ENCODE measurements at places on chromosomes 12 and 14.
A peak's percentile ranks its signal among the peaks of the same experiment; 100 is the strongest.

GRCh38 chr12:29148596-29148910 lies 525 bp upstream of the FAR2 start:
- no peak for DNase-seq

DNA sequence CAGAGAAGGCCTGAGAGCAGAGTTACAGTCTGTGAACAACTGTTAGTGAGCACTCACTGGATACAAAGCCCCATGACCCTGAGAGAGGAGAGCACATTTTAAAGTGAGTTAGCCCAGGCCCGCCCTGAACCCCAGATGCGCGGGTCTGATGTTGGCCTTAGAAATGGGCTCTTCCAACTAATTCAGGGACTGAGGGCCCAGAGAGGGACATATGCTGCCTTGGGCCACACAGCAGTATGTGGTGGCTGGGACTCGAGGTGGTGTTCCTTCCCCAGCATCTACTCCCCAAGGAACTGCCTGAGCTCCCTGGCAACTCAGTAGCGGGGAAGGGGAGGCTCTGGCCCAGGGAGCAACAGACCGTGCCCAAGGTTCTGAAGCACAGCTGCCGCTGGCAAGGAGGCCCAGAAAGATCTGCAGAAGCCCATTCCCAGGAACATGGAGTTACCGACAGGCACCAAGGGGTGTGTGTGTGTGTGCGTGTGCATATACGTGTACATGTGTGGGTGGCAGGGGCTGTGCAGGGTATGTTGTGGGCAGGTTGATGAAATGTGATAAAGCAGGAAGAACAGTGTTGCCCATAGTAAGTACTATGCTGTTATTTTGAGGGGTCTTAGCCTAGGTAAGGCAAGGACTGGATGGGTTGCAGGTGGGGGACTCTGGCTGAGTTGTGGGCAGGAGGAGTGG lies 40.5 kb downstream of the KRT80 start:
- no peak for DNase-seq

- no peak for DNase-seq
Observed at GRCh38 chr14:67653651-67654280, 20.7 kb downstream of the VTI1B start.

DNA sequence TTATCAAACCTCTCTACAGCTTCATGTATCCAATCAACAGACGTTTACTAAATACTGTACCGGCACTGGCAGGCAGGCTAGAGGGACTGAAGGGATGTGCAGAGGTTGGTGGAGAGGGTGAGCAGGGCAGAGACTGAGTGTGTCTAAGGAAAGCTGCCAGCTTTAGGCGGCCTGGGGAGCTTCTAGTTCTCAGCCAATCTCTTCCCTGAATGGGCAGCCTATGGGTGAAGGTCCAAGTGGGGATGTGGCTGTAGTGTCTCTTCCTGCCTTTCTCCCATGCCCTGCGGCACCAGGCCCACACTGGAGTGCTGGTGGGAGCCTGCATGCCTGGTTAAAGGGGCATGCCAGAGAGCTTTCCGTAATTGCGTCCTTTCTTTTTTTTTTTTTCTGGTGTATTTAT lies 239.8 kb downstream of the CACNA1C start:
- DNase-seq = no peak

DNA sequence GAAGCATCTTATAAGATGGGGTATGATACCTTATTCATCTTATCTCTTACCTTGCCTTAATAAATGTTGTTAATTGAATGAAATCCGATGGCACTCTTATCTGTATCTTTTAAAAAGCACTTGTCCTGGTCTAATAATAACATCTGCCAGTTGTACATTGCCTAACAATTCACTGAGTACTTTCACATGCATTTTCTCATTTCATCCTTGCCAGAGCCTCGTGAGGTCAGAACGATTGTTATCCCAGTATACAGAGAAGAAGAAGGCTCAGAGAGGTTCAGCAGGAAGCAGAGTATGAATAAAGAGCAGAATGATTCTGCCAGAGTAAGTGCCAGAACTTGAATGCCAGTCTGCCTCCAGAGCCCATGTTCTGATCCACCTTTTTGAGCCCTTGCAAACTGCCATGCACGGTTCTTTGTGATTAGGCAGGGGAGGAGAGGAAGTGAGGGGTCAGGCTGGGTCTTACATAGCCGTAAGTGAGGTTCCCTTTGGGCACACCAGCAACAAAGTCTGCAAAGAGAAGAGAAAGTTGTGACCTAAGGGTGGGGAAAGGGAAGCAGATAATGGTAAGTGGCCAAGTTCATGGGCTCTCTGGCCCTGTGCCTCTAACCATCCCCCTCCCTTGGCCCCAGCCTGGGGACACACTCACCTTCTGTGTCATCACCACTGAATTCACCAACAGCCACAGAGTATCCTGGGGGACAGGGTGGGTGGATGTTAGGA lies 11.7 kb downstream of the ITGA5 start:
- DNase-seq = no peak

GRCh38 chr12:76915361-76916169 lies 36.7 kb upstream of the CSRP2 start:
- no peak for DNase-seq

DNA sequence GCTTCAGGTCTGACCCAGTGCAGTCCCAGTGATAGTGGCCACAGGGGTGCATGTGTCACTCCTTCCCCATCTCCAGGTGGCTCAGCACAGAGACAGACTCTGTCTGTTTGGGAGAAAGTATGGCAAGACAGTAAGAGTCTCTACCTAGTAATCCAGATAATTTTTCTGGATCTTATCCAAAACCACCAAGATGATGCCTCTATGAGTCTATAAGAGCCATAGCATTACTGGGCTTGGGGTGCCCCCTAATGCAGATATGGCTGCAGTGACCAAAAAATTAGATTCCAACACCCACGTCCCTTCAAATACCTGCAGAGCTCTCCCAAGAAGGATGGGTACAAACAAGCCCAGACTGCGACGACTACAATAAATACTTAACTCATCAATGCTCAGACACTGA lies 123.8 kb downstream of the GRIP1 start:
- DNase-seq = no peak

DNA sequence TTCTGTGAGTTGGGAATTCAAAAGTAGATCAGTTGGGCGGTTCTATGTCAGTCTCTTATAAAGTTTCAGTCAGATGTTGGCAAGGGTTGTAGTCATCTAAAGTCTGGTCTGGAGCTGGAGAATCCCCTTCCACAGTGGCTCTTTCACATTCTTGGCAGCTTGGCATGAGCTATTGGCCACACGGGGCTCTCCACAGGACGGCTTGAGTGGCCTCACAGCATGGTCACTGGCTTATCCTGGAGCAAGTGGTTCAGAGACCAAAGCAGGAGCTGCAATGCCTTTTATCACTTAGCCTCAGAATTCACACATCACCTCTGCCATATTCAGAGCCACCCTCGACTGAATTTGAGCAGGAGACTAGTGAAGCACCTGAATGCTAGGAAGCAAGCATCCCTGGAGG lies 7.1 kb upstream of the KICS2 start:
- DNase-seq = no peak

GRCh38 chr14:50560931-50561285 lies 963 bp downstream of the ATL1 start:
- peak; percentile 65 for DNase-seq

DNA sequence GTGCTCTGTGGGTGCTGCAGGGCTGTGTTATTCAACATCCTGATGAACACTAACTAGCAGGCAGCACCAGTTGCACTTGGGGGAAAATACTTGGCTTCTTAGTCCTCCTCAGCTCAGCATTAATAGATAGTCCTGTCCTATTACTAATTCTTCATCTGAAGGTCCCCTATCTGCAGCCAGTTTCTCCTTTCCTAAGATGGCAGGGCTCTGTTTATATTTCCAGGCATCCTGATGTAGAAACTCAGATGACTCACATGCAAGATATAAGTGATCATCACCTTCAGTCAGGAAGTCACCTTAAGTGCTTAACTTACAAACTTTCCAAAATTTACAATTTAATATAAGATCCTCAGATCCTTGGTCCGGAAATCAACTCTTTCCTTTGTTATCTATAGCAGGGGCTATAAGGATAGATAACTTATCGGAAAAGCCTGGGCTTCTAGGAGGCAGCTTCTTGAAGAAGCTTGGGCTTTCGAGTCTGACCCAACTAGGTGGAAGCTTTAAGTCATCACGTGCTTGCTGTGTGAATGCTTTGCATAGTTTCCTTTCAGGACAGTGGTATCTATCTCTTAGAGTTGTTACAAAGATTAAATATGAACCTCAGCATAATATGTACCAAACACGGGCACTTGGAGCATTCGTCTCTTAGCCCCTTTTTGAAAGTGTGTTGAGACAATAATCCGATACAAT lies 181.0 kb upstream of the GRIP1 start:
- DNase-seq = no peak

- DNase-seq = no peak
Observed at GRCh38 chr12:90842477-90842876, 112.5 kb downstream of the CCER1 start.

- no peak for DNase-seq
Observed at GRCh38 chr12:93122569-93123091, 193.5 kb upstream of the EEA1 start.

Measured in KBM-7 (cell line).